ENCODE measurements at places on chromosomes 3 and 15.

DNA sequence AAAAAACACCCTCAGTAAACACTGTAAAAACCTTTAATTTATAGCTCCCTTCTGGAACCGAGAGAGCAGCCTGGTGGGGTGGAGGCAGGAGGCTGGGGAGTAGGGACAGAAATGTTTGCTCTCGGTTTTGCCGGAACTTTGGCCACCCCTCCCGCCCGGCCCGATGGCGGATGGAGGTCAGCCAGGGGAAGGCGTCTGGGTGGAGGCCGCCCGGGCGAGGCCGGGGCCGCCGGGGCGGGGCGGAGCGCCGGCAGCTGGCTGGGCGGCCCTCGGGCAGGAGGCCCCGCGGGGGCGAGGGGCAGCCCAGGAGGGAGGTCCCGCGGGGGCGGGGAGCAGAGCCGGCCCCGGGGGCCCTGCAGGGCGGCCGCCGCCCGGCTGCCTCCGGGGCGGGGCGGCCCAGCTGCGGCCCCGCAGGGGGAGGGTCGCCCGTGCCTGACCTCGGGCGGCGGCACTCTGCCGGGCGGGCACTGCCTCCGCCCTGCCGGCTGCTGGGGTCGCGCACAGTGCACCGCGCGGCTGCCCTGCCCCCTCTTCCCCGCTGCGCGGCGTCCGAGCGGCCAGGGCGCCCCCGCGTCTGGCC lies 829 bp upstream of the SKIL start:
- peak; percentile 89 for DNase-seq

- no peak for DNase-seq
Observed at GRCh38 chr3:63528325-63529000, 124.0 kb upstream of the SNTN start.

DNA sequence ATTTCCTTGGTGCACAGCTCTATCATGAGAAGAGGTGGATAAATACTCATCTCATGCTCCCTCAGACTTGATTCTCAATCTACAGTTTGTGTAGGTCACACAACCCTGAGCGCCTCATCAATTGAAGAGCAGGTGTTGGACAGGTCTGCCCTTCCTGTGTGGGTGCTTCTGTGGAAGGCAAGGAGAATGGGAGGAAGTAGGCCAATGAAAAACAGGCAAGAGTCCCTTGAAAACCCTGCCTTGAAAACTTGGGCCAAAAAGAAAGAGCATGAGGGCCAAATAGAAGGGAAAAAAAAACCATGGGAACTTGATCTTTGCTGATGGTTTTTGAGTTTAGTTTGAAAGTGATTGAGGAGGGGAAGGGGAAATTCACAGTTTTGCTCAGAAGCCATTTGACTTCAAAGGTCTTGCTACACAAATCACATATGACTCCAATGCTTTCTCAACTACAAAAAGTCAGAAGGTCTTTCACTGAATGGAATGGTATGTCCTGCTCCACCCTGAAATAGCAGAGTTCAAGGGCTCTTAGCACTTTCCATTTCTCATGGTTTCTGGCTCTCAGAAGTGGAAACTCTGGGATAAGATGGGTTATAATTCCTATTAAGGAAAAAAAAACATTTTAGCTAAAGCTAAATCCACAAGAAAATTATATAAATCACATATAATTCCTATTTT lies 37.2 kb upstream of the TM4SF1 start:
- no peak for DNase-seq

DNA sequence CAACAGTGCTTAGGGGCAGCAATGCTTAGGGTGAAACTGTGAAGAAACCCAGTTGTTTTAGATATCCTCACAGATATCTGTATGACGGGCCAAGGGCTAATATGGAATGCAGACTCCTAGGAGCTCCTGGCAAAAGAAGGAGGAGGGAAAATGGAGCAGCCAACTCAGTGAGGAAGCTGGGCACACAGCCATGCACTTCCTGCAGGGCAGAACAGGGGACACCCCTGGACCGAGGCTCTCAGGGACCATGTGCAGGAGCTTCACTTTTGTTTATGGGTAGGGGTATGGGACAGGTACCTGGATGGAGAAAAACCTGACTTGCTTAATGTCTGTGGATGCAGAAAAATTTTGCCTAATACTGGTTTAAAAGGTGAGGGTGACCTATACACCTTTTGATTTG lies 20.2 kb downstream of the NIPA1 start:
- no peak for DNase-seq

GRCh38 chr15:91302588-91303439 lies 202.8 kb downstream of the SV2B start:
- DNase-seq, result no peak

DNA sequence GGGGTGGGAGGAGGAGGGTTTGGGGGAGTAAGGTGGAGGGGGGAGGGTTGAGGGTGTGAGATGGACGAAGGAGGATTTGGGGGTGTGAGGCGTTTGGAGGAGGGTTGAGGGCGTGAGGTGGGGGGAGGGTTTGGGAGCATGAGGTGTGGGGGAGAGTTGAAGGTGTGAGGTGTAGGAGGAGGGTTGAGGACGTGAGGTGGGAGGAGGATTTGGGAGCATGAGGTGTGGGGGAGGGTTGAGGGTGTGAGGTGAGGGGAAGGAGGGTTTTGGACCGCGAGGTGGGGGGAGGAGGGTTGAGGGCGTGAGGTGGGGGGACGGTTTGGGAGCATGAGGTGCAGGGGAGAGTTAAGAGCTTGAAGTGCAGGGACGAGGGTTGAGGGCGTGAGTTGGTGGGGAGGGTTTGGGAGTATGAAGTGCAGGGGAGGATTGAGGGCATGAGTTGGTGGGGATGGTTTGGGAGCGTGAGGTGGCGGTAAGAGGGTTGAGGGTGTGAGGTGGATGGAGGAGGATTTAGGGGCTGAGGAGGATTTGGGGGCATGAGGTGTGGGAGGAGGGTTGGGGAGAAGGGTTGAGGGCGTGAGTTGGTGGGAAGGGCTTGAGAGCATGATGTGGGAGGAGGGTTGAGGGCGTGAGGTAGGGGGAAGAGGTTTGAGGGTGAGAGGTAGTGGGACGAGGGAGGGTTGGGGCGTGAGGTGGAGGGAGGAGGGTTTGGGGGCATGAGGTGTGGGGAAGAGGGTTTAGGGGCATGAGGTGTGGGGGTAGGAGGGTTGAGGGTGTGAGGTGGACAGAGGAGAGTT lies 1.2 kb downstream of the MLF1 start:
- no peak for DNase-seq

- no peak for DNase-seq
Observed at GRCh38 chr3:64837126-64837738, 149.4 kb upstream of the ADAMTS9 start.

DNA sequence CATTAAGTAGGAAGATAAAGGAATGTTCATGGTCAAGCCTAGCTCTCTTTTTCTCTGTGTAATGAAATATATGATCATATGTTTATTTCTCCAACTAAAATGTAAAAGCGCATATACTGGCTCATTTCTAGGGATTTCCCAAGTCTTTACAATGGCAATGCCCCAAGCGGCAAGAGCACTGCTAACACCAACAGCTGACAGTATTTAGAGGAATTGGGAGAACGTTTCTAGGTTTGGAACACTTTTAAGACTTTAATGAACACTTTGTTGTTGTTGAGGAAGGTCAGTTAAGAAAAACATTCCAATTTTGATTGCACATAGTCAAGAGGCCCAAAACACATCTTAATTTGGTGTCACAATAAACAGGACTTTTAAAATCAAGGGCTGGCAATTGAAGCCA lies 132.7 kb downstream of the ATP8B4 start:
- no peak for DNase-seq

- DNase-seq, result no peak
Observed at GRCh38 chr3:15309662-15310335, 22.6 kb downstream of the SH3BP5 start.

DNA sequence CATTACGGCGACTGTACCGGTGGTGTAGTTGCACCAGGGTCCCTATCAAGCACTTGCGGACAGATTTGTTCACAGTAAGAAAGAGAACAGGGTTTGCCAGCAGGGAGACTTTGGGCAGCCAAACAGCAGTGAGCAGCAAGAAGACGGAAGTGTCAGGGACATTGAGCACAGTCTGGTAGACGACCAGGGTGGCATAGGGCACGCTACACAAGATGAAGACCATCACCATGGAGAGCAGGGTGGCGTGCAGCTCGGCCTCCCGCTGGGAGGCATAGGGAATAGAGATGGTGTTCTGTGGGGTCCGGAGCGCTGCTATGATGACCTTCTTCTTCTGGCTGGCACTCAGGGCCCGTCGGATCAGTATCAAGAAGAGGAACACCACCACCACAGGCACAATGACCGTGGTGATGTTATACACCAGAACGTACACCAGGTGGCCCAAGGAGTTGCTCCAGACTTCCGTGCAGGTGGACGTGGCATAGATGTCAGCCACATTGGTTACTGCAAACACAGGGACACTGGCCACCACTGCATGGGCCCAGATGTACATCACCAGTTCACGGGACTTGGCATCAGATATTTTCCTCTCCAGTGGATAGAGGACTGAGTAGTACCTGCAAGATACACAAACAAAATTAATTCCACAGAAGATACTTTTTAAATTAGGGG lies 19.1 kb upstream of the FSIP1 start:
- DNase-seq, result no peak

- DNase-seq, result no peak
Observed at GRCh38 chr3:7663771-7664170, 802.9 kb downstream of the GRM7 start.

DNA sequence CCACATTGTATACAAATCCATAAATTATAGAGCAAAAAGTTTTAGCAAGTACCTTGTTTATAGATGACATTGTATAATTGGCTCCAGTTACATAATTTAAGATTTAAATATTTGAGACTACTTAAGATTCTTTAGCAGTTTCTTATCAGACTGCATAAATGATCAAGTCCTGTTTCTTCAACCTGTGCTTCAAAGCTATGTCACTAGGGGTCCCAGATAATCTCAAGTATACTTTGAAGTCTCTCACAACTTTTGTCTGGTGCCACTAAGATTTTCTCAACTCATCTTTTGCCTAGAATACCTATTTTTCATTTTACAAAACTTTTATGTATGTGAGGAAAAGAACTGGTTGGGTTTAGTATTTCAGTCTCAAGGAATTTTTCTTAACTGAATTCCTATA lies 205.5 kb downstream of the STAG1 start:
- no peak for DNase-seq

DNA sequence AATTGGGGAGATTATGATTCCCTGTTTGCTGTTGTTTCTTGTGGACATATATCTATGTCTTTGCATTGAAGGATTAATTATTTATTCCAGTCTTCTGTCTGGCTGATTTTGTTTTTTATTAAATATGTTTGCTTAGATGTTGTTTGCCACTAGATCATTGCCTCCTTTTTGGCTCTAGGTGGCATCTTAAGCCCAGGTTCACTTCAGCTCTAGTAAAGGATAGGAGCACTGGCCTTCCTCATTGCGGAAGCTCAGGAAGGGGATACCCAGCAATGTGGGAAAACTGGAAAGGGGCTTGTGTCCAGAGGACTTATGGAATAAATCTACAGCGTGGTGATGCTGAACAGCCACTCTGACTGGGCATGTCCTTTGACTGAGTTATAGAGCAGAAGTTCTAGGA lies 821.6 kb downstream of the PDCD6IP start:
- no peak for DNase-seq

DNA sequence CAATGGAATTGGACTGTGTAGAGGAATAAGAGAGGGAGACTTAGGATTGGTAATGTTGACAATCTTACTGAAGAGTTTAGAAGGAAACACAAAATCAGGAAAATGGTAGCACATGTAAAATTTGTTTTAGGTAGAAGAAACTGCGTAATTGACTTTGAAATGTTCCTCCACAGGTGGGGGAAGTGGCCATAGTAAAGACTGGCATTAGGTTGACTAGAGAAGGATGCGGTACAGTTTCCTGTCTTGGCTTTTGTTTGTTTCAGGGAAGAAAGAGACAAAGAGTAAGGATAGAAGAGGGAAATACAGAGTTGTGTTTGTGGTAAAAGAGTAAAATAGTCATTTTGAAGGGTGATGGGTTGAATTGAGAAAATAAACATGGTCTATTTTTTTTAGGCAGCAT lies 253.6 kb upstream of the ZNF717 start:
- DNase-seq, result no peak

DNA sequence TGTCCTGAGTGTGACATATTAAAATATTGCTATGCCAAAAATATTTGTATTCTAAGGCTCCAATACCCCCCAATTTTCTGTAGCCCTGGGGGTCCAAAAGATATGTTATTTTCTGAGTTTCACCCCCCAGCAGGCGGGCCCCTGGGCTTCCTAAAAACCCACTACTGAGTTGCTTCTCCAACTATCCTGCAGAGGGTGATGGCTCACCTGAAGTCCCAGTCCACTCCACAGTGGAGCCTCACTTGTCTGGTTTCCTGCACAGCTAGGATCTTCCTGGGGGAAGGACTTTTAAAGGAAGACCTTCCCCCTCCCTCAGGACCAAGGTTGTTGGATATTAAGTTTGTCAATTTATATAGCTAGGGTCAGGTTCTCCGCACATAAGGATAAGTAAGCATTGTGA lies 1181.4 kb downstream of the ROBO2 start:
- no peak for DNase-seq

- DNase-seq, result no peak
Observed at GRCh38 chr3:31645256-31645655, 112.5 kb downstream of the STT3B start.

DNA sequence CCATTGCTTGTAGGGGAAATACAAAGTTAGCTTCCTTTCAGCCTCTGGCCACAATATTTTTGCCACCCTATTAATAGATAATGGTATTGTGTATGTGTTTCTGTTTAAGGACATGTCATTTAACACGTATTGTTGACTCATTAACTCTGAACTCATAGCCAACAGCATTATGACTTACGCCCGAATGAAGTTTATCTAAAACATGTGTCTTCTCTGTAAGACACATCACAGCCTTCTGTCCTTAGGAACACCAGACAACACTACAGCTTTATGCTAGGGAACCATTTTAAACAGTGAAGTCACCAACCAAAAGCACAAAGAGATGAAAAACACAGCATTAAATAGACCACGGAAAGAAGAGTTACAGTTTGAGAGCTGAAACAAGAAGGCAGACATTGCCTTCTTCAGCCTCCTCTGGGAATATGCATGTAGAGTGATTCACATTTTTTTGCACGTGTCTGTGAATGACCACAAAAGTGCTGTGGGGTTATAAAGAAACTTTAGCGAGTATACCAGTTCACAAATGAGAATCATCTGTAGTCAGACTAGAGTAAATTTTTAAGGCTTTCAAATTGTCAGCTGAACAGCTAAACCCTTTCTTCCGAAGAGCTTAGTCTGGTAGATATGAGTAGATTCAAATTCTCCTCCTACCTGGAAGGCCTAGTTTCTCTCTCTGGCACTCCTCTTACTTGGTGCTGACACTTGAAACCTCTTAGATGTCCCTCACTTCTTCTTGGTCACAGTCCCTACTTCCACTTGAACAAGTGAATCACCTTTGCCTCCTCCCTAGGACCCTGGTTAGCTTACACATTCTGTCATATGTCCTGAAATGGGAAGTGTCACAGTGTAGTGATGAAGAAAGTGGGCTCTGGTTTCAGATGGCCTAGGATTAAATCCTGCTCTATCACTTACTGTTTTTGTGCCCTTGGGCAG lies 32.2 kb downstream of the MCTP2 start:
- no peak for DNase-seq

Measured in sciatic nerve (tissue), 2 donors.